Activated naive CD8-positive, alpha-beta T cell treated with anti-CD3 and anti-CD28 coated beads for 36 hours (primary cell): ENCODE measurements at places on chromosomes 13 and 19.

GRCh38 chr13:89554801-89555200, 1792.7 kb upstream of the MIR17HG start:
- DNase-seq, result no peak

DNA sequence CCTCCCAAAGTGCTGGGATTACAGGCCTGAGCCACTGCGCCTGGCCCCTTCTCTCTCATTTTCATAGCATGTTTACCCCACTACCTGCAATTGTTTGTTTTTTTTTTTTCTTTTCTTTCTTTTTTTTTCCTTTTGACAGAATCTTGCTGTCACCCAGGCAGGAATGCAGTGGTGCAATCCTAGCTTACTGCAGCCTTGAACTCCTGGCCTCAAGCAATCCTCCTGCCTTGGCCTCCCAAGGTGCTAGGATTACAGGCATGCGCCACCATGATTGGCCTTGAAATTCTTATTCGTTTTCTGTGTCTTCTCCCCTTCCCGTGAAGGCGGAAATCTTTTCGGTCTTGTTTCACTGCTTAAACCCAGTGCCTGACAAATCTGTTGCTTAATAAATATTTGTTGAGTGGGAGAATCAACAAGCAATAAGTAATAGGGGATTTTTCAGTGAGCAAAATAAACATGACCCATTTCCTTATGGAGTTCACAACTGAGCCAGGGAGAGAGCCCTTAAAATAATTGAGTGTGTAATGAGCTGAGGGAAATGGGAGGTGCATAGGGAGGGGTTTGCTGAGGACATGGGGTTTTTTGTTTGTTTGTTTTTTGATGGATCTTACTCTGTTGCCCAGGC, 1.8 kb upstream of the INSR start:
- no peak for DNase-seq

GRCh38 chr19:53086949-53087348, 16.3 kb downstream of the ZNF160 start:
- no peak for DNase-seq

- DNase-seq, result no peak
Observed at GRCh38 chr13:78595495-78596398, 7.6 kb downstream of the POU4F1 start.

DNA sequence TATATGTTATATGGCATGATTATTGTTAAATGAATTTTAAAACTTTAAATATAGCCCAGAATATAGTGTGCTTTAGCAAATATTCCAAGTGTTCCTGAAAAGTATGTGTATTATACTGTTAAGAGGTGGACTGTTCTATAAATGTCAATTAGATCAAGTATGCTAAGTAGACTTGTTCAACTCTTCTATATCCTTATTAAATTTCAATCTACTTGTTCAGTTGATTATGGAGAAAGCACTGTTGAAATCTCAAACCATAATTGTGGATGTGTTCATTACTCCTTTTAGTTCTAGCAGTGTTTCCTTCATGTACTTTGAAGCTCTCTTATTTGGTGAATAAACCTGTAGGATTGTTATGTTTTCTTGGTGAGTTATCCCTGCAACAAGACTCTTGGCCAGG, 52.5 kb downstream of the SPACA7 start:
- no peak for DNase-seq

DNA sequence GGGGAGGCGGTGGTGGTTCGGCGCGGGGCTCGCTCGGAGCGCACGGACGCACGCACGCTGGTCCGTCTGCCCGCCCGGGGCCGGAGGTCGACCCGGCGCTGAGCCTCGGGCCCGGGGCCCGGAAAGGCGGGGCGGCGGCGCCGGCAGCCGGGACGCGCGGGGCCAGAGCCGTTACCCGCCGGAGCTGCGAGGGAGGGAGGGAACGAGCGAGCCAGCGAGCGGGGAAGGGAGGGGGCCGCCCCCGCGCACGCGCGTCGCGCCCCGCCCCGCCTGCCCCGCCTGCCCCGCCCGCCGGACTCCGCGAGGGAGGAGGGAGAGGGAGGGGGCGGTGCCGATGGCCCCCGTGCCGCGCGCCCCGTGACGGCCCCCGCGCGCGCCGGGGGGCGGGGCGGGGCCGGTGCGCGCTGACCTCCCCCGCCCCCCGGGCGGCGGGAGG, 15.0 kb downstream of the CIC start:
- DNase-seq, result peak; percentile 86

DNA sequence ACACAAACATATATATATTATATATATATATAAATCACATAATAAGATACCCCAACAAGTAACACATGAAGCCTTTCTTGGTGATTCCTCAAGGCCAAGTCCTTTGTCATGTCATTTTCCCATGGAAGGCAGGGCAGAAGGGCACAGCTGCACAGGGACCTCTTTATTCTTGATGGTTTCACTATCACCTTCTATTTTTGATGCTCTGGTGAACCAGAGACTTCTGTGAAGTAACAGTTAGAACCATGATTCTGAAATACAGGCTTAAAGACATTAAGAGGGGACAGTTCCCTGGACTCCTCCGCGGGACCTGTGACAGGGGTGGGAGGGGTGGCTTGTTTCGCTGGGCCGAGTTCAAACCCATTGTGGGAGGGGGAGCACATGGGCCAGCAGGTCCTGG, 104.0 kb downstream of the DGKH start:
- DNase-seq, result no peak

- DNase-seq, result no peak
Observed at GRCh38 chr19:51548213-51548651, 16.8 kb upstream of the SIGLEC6 start.

DNA sequence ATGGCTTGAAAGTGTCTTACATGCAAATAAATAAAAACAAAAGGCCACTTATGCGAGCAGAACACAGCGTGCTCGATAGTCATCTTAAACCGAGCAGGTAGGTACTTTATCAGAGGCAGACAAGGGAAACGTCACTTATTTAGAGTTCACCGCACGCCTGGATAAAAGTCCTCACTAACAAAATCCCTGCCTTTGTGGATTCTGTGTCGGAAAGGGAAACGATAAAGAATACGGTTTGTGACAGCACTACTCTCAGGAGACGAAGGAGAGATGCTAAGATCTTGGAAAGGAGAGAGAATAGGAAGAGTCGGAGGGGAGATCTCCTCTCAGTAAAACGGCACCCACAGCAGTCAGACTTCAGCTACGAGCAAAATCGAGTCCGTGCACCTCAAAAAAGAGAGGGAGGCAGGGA, 581 bp downstream of the RCBTB1 start:
- no peak for DNase-seq

DNA sequence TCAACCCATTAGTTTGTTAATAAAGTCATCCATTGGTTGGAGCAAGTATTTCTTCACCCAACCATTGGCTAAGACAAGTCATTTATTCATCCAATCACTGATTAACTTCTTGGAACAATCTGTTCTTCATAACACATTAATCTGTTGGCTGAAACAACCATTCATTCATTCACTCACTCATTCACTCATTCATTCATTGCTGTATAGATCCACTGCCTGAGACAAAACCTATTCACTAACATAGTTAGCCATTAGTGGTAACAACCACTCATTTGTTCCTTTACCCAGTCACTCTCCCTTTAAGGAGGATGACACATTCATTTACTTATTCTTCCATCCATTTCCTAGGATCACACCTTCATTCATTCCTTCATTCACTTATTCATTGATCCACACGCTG, 15.2 kb downstream of the EML2 start:
- no peak for DNase-seq

DNA sequence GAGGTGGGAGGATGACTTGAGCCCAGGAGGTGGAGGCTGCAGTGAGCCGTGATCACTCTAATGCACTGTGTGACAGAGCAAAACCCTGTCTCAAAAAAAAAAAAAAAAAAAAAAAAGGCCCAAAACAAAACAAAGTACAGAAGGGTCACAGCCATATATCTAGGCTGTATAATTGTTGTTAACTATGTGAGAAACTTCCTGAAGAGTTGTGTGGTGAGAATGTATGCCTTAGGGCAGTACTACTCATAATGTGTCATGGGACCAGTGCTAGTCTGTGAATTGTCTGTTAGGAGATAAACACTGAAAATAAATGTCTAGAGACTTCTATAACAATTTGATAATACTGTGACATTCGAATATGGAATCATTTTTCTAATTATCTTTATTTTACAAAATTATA, 43.1 kb downstream of the PAN3 start:
- no peak for DNase-seq

DNA sequence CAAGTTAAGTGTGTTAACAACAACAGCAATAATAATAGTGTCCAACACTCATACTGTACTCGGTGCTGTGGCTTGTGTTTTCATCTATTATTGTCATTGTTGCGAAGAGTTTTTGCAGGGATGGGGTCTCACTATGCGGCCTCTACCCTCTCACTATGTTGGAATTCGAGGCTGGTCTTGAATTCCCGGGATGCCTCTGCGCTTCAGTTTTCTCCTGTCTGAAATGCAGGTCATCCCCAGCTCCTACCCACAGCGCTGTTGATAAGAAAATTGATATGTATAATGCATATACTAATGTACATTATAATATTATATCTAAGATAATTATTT, 4.9 kb upstream of the SBK3 start:
- DNase-seq, result no peak

- no peak for DNase-seq
Observed at GRCh38 chr13:97573011-97573410, 139.0 kb downstream of the RAP2A start.

GRCh38 chr19:50333737-50334617, 4.8 kb upstream of the KCNC3 start:
- DNase-seq, result peak; percentile 85

- no peak for DNase-seq
Observed at GRCh38 chr13:59475911-59476310, 687.8 kb downstream of the DIAPH3 start.

DNA sequence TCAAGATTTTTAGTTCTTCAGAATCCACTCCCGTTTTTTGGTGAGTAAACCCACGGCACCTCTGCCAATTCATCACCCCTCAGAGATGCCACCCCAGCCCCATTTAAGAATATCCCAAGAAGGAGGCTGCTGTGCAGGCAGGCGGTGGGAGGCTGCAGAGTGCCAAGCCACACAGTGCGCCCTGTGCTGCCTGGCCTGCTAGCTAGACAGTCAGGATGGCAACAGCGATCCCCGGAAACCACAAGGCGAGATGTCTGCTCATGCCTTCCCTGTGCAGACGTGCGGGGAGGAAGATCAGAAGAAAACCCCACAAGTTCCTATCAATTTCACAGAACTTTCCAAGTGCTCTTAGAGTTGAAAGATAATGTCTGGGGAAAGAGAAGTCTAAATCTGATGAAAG, 64.8 kb upstream of the GPR183 start:
- peak; percentile 63 for DNase-seq

- no peak for DNase-seq
Observed at GRCh38 chr13:113656003-113656588, 1.9 kb downstream of the ATP4B start.

DNA sequence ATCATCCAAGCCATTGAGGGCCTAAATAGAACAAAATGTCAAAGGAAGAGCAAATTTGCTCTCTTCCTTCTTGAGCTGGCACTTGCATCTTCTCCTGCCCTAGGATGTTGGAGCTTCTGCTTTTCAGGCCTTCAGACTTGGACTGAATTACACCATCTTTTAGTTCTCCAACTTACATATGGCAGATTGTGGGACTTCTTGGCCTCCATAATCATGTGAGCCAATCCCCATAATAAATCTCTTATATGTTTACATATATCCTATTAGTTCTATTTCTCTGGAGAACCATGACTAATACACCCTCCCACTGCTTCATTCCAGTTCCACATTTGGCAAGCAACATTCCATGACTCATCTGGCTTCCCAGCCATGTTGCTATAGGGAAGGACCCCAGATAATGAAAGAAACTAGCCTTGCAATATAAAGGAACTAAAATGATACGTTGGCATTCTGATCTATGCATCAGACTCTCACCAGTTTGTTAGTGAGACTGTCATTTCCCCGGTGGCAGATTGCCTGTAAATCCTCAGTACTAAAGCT, 11.0 kb upstream of the ACOD1 start:
- DNase-seq, result no peak

GRCh38 chr13:26458196-26458749, 99.2 kb upstream of the WASF3 start:
- DNase-seq, result no peak

GRCh38 chr19:1774989-1775772, 21.9 kb downstream of the ONECUT3 start:
- DNase-seq, result peak; percentile 35

DNA sequence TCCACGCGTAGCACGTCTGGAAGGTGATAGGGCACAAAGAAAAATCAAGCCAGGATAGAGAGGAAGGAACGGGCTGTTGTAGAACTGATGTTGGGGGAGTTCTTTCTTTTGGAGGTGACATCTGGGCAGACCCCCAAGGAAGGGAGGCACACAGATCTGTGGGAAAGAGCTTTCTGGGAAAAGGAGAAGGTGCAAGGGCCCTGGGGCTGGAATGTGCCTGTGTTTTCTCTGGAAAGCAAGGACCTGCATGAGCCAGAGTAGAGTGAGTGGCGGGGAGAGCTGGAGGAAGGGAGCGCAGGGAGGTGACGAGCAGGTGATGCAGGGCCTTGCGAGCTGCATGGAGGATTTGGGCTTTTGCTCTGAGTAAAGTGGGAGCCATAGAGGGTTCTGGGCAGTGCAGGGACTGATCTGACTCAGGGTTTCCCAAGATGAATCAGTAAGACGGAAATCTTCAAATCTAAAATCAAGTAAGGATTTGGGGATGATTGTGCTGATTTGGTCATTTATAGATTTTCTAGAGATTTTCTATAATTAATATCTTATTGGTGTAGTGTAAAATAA, 30.8 kb downstream of the SMARCA4 start:
- no peak for DNase-seq

GRCh38 chr13:27541386-27541785, 78.9 kb downstream of the LNX2 start:
- DNase-seq, result no peak

- DNase-seq, result no peak
Observed at GRCh38 chr19:41995959-41996797, 2.1 kb upstream of the ATP1A3 start.

DNA sequence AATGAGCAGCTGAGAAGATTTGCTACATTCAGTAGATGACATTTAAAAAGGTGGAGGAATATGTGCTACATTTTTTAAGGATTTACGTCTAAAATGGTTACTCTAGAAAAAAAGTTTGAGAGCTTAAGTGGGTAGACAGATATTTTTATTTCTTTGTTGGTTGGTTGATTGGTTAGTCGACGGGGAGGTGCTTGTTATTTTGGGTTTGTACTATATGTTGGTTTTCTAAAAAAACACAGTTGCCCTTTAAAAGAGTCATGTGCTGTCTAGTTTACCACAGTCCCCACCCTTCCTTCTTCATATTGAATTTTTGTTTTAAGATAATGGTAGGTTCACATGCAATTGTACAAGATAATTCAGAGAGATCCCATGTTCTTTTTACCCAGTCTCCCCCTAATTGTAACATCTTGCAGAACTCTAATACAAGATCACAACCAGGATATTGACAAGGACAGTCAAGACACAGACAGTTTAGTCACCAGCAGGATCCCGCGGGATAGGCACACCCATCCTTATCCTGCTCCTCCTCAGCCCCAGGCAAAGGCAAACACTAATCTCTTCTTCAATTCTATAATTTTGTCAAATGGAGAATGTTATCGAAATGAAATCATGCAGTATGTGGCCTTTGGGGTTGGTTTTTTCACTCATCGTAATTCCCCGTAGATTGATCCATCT, 171.4 kb downstream of the FOXO1 start:
- DNase-seq, result no peak
